ENCODE measurements at places on chromosomes 1 and 21.

GRCh38 chr1:182122913-182123260 lies 61.4 kb upstream of the ZNF648 start:
- no peak for DNase-seq

GRCh38 chr21:46503922-46504550 lies 45.3 kb downstream of the DIP2A start:
- no peak for DNase-seq

GRCh38 chr1:206015071-206015470 lies 8.6 kb downstream of the CTSE start:
- DNase-seq, result no peak

GRCh38 chr1:91226741-91227140 lies 177.9 kb downstream of the HFM1 start:
- no peak for DNase-seq

- DNase-seq, result no peak
These were observed 223.2 kb upstream of the FOXD3 start for GRCh38 chr1:63099188-63099587.

GRCh38 chr1:220789532-220790147 lies 2.9 kb downstream of the MTARC1 start:
- no peak for DNase-seq

GRCh38 chr1:93317207-93317606 lies 28.5 kb upstream of the DR1 start:
- DNase-seq, result no peak

DNA sequence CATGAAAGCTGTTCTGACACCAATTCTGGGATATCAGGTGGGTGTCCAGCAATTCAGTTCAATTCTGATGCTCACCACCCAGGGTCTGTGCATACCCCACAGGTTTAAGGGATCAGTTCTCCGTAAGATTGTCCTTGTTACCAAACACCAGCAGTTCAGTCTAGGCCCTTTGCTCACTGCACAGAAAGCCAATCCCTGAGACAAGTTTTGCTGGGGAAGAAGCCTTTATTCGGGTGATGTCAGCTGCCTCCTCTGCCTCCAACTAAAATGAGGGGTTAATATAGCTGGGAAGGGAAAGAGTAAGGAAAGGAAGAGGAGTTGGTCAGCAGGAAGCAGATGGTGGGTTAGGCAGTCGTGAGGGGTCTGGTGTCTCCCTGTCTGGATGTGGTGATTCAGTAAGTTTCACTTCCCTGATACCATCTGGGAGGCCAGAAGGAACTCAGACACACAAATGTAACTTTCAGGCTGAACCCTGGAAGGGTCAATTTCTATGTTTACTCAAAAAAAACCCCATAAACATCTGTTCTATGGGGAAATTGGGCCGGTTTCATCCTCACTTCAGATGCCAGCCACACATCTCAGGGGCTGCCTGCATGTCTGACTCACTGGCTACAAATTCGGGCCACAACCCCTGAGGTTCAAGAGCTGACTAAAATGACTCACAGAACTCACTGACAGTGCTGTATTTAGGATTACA lies 83.3 kb upstream of the PGBD5 start:
- DNase-seq, result no peak

GRCh38 chr1:53315456-53316423 lies 12.1 kb downstream of the LRP8 start:
- DNase-seq, result peak; percentile 47

GRCh38 chr1:39951926-39952325 lies 3.0 kb upstream of the MFSD2A start:
- DNase-seq, result no peak

DNA sequence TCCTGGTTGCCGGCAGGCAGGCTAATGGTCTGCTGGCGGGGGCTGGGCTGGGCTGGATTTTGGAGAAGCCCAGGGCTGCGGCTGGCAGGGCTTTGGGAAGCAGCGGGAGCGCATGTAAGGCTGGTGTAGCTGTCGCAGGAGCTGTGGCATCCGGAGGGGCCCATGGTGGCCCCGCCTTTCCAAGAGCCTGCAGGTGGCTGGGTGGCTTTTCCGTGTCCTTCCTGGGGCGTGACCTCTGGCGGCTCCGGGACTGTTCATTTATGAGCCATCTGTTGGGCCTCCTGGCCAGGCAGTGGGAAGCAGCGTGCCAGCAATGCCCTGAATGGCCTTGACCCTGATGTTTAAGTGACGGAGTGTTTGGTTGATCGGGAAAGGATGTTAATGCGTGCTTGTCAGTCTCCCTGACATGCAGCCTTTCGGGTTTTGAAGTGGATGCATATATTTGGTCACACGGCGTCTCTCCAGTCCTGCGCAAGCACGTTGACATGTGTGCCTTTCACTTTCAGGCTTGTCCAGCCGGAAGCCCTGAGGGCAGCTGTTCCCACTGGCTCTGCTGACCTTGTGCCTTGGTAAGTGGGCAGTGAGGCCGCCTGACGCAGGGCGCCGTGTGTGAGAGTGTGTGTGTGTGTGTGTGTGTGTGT lies 38.5 kb downstream of the AGPAT3 start:
- DNase-seq, result no peak

GRCh38 chr1:109207467-109208103 lies 6.1 kb upstream of the SARS1 start:
- DNase-seq, result no peak

DNA sequence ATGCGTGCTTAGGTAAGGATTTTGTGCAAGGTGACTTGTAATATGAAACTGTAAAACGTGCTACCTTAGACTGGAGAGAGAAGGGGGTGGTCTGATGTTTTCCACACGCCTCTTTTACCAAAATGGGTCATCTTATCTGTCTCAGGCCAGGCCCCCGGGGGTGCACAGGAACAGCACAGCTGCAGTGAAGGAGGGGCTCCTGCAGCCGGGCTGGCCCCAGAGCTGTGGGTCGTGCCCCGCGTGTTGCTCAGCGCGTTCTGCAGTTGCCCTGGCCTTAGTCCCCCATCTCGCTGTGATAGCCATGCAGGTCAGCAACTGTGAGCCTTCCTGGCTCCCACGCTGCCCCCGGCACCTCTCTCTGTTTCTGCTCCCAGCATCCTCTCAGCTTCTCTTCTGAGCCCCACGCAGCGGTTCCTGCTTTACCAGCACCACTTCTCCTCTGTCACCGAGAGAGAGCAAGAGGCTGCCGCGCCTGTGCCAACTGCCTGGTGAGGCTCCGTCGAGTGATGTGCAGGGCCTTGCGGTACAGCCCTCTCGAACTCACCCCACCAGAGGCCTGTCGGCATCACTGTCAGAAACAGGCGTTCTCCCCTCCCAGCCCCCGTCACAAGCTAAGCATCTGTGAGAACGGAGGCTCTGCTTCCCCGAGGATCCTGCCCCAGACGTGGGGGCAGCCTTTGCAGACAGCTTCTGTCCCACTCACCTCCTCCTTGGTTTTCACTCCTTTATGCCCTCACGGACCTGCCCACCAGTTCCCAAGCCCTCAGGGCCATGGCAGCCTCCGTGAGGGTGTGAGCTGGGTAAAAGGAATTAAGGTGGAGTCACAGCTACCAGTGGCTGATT lies 73.3 kb downstream of the ADARB1 start:
- DNase-seq, result no peak

- no peak for DNase-seq
These were observed 97.6 kb upstream of the DYNLT5 start for GRCh38 chr1:66654643-66655042.

DNA sequence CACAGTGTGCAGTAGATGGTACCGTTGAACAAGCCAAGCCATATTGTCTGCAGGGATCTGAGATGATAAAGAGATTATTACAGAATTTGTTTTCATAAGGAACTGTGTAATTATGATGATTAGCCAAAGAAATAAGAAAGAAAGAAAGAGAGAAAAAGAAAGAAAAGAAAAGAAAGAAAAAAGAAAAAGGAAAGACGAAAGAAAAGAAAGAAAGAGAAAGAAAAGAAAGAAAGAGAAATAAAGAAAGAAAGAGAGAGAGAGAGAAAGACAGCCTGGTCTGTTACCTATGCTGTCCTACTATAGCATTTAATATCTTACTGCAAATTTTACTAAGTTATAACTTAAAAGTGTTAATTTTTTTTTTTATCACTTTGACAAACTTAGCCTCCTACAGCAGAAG lies 43.6 kb downstream of the KCNK1 start:
- DNase-seq, result no peak

DNA sequence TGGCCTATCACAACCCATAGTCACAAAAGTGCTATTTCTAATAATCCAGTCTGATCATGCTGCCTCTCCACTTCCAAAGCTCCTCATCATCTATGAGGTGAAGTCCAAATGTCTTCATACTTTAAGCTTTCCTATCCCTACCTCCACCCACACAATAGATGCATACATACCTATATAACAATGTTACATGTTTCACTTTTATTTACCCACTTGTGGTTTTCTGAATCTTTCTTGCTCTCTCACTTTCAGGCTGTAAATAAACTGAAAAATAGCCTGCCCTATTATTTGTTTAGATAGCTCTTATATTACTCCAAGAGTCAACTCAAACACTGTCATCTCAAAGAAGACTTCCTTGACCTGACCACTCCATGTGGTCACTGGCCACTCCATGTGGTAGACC lies 406.8 kb upstream of the BEND5 start:
- DNase-seq, result no peak

GRCh38 chr1:111320066-111320879 lies 29.6 kb downstream of the CHIA start:
- no peak for DNase-seq

- DNase-seq, result no peak
These were observed 187.9 kb downstream of the SMYD3 start for GRCh38 chr1:246319083-246319714.

DNA sequence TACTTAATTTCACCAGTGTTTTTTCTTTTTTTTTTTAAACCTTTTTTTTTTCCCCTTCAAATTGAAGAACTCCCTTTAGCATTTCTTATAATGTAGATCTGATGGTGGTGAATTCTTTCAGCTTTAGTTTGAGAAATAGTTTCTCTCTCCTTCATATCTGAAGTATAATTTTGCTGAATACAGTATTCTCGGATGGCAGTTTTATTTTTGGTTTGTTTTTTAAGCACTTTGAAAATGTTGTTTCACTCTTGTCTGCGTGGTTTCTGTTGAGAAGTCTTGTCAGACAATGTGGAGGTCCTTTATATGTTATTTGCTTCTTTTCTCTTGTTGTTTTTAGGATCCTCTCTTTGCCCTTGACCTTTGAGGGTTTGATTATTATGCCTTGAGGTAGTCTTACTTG lies 135.1 kb downstream of the RPS6KC1 start:
- no peak for DNase-seq

- DNase-seq, result no peak
These were observed 11.0 kb upstream of the REN start for GRCh38 chr1:204177133-204177532.

GRCh38 chr21:35119501-35120047 lies 70.5 kb upstream of the RUNX1 start:
- no peak for DNase-seq

DNA sequence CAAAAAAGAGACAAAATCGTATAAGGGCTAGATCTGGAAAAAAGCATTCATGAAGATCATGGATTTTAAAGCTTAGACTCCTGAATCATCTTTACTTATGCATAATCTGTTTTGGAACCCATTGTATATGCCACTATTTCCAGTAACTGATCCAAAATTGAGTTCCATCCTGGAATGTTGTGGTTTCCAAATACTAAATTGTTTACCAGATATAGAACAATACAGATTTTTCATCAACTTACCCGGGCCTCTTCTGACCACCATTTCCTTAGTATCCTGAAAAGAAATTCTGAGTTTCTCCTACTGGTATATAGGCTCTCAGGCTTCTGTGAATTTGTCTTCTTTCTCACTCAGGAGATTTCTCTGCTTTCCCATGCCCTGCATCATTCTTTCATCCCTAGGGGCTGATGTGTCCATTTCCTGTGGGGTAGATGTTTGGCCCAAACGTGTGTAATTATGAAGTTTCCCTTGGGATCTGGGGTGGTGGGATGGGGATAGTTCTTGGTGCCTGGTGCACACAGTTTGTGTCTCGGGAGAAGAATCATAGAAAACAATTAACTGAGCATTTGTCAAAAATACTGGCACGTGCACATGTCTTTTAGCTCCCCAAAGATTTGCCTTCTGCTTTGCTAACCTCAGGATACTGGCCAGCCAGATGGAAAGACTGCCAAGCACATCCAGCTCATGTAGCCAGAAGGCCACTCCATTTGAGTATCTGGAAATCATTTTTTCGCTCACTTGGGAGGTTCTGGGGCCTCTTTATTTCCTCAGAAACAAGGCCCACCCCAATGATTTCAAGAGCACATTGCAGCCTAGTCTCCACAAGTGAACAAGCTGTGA lies 127.8 kb downstream of the NTMT2 start:
- no peak for DNase-seq

- DNase-seq, result no peak
These were observed 114.9 kb upstream of the HIVEP3 start for GRCh38 chr1:42033629-42034028.

DNA sequence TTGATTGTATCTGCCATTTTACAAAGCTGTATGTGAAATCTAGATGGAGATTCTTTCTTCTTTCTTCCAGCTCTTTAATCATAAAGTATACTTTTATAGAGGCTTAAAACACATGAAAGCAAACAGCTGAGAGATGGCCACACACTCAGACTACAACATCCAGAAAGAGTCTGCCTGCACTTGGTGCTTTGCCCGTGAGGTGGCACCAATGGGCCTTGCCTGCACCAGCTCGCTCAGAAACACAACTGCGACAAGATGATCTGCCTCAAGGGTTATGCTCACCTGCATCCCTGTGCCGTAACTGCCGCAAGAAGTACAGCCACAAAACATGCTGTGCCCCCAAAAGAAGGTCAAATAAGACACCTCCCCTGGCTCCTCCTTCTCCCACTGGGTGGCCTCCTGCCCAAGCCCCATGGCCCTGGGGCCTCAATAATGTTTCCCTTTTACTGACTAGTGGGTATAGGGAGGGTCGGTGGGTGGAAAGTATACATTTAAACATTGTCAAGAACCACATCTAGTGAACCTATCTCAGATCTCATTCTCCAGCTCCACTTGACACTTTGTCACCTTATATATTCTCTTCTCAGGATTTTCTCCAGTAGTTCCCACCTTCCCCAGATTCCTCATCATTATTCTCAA lies 66.7 kb upstream of the ANGPTL3 start:
- peak; percentile 72 for DNase-seq

GRCh38 chr1:237712082-237712481 lies 178.6 kb downstream of the ZP4 start:
- no peak for DNase-seq

- no peak for DNase-seq
These were observed 5.8 kb upstream of the KCNJ15 start for GRCh38 chr21:38250991-38251418.

- DNase-seq, result peak; percentile 98
These were observed at the start of gene SSBP3 for GRCh38 chr1:54406339-54407153. TSS of gene SSBP3 (minus strand) at chr1:54406394.

DNA sequence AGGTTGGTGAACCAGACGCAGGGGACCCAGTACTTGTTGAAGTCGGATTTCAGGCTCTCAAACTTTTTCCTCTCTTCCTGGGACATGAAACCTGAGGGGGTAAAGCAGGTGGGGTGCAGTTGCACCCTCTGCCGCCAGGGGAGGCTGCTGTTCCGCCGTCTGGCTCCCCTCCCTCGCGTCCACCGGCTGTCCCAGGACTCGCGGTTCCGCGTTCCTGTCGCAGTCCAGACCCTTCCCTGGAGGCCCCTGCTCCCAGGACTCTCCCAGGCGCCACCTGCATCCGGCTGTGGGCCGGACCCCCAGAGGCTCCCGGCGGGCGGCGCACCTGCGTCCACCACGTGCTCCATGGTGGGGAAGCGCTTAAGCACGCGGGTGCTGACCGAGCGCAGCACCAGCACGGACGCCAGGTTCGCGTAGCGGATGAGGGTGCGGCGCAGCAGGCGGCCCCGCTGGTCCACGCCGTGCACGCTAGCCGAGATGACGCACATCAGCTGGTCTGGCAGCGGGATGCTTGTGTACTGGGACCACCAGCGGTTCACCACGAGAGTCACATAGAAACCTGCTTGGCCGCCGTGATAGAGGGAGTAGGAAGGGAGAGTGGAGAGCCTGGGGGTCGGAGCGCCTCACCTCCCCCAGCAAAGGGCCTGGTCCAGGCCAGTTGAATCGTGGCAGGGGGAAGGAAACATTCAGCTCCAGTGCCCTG lies 1.7 kb downstream of the BEST4 start:
- peak; percentile 84 for DNase-seq
